ENCODE measurements at places on chromosomes 3 and 15.

- DNase-seq, result no peak
Measured at GRCh38 chr15:61097043-61097442, 132.1 kb downstream of the RORA start.

GRCh38 chr3:42066516-42067181 is 24.5 kb upstream of the TRAK1 start:
- no peak for DNase-seq

DNA sequence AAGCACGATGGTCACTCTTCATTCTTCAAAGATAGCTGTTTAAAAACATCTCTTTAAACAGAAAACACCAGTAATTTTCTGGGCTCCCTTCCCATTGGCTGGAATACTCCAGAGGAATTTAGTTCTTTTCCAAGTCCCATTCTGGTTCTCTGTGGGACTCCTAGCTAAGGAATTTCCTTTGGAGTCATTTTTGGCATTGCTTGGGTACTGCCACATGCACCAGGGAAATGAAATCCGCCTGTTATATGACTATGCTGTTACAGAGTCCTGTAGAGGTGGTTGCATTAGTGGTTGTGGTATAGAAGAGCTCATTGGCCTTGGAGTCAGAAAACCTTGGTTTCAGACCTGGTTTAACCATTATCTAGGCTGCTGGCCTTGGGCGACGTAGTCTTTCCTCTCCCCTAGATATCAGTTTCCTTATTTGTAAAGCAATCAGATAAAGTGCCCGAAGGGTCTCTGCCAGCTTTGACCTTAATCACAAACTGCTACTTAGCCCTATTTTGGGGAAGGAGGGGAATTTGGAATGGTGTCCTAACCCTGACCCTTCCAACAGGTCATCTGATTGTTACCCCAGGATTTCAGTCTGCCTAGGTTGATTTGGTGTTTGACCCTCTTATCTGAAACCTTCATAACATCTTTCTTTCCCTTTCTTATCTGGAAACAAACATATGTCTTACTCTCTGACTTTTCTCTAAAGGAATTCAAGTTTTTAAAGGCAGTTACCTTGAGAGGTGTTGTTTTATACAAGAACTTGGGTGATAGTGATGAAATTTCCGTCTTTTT is 13.4 kb downstream of the RTP1 start:
- no peak for DNase-seq

- DNase-seq, result no peak
Measured at GRCh38 chr15:79863886-79864285, 32.9 kb downstream of the MTHFS start.

DNA sequence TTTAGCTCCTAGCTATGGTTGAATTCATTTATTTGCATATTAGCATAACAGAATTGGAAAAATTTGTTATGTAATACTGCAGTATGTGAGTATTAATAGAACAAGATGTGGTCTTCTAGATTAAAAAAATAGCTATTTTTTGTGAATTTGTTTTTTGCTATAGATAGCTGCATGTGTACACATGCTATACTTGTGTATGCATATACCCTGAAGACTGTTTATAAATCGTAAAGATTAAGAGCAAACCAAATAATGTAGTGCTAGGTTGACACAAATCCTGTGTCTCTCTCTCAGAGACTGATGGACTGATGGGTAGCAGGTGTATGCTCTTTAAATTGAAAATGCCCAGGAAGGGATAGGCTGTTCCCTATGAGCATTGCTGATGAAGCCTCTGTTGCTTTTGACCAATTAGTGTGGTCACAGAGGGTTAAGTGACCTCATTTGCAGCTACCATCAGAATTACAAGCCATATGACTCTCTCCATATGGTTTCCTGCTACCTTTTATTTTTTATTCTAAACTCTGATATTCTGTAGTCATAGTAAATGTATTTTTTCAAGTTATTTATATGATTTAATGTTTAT is 9.0 kb downstream of the PLCL2 start:
- no peak for DNase-seq

GRCh38 chr15:63059075-63059474 is 16.5 kb downstream of the TPM1 start:
- DNase-seq, result no peak

DNA sequence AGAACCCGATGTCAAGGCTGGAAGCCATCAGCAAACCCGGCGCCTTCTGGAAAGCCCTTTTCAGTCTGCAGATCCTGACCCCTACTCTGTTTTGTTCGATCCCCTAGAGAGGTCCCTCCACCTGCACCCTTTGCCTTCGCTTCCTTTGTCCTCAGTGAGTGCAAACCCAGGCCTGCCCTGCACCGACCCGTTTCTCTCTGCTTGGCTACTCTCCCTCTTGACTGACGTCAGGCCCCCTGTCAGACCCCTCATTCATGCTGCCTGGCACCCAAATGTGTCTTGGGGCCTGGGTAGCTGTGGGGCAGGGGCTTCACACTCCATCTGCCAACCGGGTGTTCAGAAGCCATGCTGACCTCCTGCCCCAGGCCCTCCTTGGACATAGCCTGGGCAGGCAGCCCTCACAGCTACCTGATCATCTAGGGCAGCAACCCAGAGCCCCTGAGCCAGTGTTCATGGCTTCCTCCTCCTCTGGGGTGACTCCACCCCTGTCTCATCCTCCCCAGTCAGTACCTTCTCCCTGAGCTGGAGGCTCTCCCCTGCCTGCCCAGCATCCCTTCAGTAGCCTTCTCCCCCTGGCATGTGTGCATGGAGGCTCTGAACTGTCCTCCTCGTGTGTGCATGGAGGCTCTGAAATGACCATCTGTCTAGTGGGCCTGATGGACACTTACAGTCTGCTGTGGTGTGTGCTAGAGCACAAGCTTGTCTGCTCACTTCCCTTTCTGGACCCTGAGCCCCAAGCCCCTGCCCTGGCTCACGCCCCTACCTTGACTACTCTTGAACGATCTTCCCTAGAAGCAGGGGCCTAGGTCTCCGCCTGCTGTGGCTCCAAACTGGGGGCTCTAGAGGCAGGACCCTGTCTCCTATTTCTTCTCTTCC is 69.4 kb downstream of the EXOG start:
- no peak for DNase-seq

DNA sequence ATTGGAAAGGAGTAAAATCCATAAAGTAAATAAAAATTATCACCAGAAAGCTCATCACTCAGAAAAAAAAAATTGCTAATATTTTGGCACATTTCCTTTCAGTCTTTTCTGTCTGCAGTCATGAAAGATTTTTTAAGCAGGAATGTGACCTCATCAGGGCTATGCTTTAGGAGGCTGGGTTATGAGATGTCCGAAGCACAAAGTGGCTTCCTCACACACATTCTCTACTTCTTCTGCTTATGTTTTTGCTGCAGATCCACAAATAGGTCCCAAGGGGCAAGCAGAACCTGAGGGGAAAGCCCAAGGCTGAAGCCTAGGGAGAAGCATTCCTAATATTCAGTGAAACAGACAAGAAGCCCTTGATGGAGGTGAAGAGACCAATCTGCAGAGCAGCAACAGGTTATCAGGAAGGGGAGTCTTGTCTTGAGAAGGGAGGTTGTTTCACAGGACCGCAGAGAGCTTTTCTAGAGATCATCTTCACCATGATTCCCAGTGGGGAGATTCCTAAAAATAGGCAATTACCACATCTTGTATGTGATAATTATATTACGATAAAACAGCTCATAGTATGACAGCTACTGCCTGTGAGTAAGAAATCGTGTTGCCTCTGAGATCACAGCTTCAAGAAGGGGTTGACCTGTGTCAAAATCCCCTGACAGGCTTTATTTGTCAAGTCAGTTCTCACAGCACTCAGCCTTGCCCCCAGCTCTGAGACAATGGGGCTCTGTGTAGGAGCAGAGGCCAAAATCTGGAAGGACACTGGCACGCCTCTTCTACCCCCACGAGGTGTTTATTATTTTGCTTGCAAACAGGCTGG is 60.5 kb downstream of the IGF2BP2 start:
- no peak for DNase-seq

DNA sequence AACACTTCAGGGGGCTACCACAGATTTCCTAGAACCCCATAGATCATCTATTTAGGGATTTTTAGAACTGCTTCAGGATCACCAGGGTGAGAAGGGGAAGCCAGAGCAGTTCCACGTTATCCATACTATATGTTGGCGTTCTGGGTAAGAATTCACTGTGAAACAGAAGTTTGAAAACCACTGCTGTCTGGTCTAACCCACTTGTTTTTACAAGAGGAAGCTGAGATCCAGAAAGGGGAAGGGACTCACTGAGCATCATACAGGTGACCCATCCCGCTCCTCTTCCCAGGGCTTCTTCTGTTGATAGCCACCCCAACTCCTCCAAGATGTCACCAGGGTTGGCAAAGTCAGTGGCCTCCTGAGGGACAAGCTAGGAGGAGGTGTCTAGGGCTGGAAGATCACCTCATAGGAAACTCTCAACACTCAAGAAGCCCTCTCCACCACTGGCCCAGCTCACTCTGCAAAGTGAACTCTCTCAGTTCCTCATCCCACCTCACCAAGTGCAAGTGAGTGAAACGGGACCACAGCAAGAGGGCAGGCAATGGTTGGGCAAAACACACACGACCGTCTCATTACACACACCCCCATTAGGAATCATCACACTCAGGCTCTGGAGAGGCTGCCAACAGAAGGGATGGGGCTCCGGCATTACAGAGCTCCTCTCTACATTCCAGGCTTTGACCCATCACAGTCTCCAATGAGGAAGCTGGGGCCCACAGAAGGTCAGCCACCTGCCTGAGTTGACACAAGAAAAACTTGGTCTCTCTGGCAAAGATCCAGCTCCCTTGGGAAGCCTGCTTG is 1.8 kb downstream of the DAPK2 start:
- no peak for DNase-seq

Measured in HAP-1 (cell line).